ENCODE measurements at places on chromosomes 3 and 15. TPM values are rescaled to one million over a fixed set of nuclear protein-coding genes. Genes with fewer than 3 reads are reported as not detected.

Gene SNX22
- polyA plus RNA-seq, result 6.7 TPM

Gene TMEM212
- polyA plus RNA-seq, result not detected

Gene CPN2
- polyA plus RNA-seq, result 0.72 TPM

Gene CCR9
- not detected for polyA plus RNA-seq

Gene GOLGA8G
- polyA plus RNA-seq, result not detected

Gene THAP10
- 5.5 TPM for polyA plus RNA-seq

DNA sequence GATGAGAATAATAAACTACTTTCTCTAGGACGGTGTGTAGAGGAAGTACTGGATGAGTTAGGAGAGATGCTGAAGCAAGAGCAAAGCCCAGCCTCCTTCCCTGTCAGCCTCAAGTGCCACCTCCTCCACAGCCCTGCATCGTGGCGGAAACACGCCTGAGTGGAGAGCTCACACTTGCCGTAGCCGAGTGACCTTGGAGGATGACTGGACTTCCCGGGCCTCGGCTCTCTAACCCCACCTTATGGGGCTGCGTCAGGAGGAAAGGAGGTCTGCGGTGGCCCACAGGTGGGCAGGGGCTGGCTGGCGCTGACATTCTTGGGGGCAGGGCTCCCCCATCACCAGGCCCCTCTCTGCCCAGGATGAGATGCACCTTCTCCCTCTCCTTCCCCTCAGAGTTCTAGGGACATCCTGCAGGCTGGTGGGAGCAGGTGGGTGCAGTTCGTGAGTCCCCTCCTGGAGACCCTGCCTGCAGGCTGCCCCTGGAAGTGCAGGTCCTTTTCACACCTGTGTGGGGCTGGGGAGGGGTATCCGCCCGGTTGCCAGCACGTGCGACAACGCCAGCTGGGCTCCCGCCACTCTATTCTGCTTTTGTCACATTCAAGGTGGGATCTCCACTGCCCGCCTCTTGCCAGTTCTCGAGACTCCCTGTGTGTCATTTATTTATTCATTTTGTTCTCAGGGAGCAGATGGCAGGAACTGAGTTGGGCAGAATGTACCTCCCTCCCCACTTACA is 175.2 kb downstream of the MEGF11 start:
- DNase-seq, result no peak

DNA sequence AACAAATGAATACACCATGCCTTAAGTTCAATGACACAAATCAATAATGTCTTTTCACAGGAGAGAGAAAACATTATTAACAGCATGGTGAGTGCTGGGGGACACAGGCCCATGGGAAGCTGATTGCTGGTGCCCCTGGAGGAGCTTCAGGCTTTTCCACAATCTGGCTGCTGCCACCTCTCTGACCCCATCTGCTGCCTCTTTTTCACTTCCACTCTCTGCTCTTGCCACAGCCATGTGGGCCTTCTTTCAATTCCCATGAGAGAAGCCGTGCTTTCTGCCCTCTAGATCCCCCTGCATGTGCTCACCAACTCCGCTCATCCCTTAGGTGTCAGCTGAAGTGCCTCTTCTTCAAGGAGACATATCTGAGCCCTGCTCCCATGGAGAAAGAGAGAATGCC is 21.0 kb upstream of the CTXND1 start:
- DNase-seq, result no peak

DNA sequence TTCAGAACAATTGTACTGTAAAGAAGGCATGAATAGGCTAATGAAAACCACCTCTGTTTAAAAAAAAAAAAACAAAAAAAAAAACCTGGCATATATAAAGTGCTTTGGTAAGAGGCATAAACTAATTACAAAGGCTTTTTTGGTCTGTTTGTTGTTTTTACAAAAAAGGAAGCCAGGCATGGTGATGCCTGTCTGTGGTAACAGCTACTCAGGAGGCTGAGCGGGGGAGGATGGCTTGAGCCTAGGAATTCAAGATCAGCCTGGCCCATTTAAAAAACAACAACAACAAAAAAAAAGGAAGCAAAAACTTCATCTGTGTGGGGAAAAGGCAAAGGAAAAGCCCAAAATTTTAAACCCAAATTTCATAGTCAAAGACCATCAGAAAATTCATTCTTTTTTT is 47.0 kb downstream of the OSBPL10 start:
- no peak for DNase-seq

- no peak for DNase-seq
Observed at GRCh38 chr3:29410660-29411405, 130.0 kb downstream of the RBMS3 start.

- no peak for DNase-seq
Observed at GRCh38 chr3:99286266-99286845, 352.0 kb upstream of the COL8A1 start.

- DNase-seq, result no peak
Observed at GRCh38 chr3:176415661-176416295, 781.5 kb downstream of the TBL1XR1 start.

DNA sequence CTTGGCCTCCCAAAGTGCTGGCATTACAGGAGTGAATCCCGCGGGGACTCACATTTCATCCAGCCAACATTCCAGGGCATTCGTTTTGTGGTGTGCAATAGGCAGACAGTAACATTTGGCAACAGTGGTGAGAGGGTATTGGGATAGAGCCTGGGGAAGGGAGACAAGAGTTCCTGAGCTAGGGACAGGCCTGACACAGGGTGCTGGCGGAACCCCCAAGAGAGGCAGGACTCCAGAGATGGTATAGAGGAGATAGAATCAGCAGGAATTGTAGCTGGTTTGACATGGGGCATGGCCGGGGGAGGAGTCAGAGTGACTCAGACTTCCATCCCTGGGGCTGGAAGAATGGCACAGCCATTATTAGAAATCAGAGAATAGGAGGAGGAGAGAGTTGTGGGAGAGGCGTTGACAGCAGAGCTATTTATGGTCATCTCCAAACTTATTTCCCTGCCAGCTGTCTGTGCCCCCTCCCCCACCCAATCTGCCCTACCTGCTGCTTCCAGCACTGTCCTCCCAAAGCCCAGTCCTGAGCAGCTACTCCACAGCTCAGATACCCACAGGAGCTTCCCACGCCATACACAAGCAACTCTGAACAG is 4.4 kb upstream of the IDH2 start:
- peak; percentile 63 for DNase-seq

GRCh38 chr15:39332846-39333245 is 248.0 kb upstream of the THBS1 start:
- no peak for DNase-seq

DNA sequence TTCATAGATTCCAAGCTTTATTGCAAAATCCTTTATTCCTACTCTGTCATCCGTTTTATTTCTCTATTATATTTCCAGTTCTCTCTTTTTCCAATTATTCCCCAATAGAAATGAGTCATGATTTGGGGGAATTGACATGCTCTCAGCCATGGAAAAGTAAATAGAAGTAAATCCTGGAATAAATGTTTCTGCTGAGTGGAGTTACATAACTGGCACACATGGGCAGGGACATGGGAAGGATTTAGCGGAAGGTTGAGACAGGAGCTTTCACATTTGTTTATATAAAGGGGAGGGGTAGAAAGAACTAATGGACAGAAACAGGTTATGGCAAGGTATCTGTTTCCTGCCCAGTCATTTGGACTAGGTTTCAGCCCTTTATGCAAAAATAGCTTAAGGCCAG is 221.6 kb downstream of the PLOD2 start:
- no peak for DNase-seq

- no peak for DNase-seq
Observed at GRCh38 chr3:53092942-53093341, 37.3 kb downstream of the RFT1 start.

GRCh38 chr3:192890347-192891335 is 27.0 kb downstream of the MB21D2 start:
- DNase-seq, result no peak

GRCh38 chr3:179175358-179175757 is 27.2 kb downstream of the PIK3CA start:
- no peak for DNase-seq

Measured in heart left ventricle (tissue), 16 donors.